ENCODE measurements at places on chromosomes 16 and 17.

- no peak for DNase-seq
Observed at GRCh38 chr16:23967775-23968174, 132.0 kb downstream of the PRKCB start.

DNA sequence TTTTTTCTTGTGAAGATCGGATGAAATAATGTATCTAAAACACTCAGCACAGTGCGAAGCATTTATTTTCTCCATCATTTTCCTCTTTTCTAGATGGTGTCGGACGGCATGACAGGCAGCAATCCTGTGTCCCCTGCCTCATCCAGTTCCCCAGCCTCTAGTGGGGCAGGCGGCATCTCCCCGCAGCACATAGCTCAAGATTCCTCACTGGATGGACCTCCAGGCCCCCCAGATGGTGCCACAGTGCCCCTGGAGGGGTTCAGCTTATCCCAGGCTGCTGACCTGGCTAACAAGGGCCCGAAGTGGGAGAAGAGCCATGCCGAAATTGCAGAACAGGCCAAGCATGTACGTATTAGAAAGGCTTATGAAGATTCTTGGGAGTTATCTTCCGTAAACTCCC lies 5.0 kb downstream of the SRCAP start:
- DNase-seq = no peak

- no peak for DNase-seq
Observed at GRCh38 chr16:30430428-30430970, 669 bp upstream of the DCTPP1 start.

GRCh38 chr16:28478506-28479180 lies 6.5 kb upstream of the NPIPB7 start:
- DNase-seq = no peak

- DNase-seq = no peak
Observed at GRCh38 chr16:16148755-16149154, 74.5 kb downstream of the ABCC6 start.

GRCh38 chr16:70267516-70267915 lies 15.8 kb upstream of the EXOSC6 start:
- no peak for DNase-seq

GRCh38 chr17:14340857-14341754 lies 40.2 kb downstream of the HS3ST3B1 start:
- DNase-seq = no peak

- no peak for DNase-seq
Observed at GRCh38 chr17:78180083-78180482, 6.8 kb downstream of the TK1 start.

GRCh38 chr16:28289048-28289447 lies 3.3 kb upstream of the SBK1 start:
- DNase-seq = no peak

- no peak for DNase-seq
Observed at GRCh38 chr16:30491744-30492308, 19.3 kb downstream of the ITGAL start.

DNA sequence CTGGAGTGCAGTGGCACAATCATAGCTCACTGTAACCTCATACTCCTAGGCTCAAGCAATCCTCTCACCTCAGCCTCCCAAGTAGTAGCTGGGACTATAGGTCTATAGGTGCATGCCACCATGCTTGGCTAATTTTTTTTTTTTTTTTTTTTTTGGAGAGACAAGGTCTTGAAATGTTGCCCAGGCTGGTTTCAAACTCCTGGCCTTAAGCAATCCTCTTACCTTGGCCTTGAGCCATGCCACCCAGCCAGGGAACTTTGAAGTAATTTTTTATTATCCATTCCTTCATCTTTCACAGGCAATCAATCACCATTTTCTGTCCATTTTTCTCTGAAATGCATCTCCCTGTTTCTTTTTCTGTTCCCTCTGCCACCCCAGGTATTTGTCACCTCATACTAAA lies 6.3 kb upstream of the PSMD7 start:
- no peak for DNase-seq
